ENCODE measurements at places on chromosomes 1 and 21.
A peak's percentile ranks its signal among the peaks of the same experiment; 100 is the strongest.

DNA sequence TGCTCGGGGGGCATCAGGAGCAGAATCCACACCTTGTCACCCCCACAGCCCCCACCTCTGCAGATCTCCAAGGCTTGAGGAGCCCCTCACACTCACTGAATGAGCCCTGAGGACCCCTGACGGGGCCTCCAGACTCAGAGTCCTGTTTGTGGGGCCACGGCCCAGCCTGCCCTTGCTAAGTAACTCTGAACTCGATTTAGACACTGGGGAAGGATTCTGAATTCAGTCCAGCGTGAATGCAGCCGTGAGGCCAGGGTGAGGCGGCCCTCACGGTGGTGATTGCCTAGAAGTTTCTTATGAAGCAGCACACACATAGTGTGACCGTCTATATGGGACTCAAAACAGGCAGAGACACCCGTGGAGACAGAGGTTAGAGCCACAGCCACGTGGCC is 58.9 kb upstream of the ADARB1 start:
- DNase-seq, result no peak

GRCh38 chr1:187999973-188000372 is 1171.2 kb downstream of the PLA2G4A start:
- no peak for DNase-seq

DNA sequence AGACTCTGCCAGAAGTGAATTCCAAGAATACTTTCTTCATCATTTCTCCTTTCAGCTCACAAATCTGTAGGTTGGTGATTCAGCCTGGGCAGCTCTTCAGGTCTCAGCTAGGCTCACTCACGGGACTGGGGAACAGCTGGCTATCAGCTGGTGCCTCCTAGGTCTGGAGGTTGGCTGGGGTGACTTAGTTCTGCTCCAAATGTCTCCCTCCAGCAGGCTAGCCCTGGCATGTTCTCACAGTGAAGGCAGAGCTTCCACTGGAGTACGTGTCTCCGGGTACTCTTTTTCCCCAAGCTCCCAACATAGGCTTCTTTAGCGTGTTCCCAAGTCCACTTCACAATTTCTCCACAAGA is 12.5 kb upstream of the VAMP4 start:
- no peak for DNase-seq

DNA sequence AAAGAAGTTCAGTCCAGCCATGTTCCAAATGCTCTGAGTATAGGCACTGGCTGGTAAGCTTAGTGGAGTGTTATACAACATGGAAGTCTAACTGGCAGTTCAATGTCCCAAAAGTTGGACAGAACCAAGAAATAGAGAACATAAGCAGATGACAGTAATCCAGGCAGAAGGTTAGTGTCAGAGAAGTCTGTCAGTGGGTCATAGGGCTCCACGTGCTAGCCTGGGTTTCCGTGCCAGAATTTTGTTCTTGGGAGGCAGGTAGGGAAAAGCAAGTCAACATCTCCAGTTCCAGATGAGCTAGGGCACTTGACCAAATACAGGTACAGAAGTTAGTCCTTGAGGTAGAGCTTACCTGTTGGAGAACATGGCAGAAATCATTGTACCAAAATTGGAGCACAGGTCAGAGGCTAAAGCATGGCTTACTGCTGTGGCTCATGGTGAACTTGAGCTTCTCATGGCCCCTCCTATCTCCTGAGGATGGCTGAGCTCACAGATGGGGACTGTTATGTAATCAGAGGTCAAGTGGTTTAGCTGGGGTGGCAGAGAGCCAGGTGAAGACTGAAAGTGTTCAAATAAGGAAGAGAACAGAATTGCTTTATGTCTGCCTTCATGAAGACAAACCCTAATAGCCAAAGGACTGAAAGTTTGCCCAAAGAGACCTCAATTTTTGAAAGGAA is 170.8 kb downstream of the NFIA start:
- DNase-seq, result peak; percentile 97

DNA sequence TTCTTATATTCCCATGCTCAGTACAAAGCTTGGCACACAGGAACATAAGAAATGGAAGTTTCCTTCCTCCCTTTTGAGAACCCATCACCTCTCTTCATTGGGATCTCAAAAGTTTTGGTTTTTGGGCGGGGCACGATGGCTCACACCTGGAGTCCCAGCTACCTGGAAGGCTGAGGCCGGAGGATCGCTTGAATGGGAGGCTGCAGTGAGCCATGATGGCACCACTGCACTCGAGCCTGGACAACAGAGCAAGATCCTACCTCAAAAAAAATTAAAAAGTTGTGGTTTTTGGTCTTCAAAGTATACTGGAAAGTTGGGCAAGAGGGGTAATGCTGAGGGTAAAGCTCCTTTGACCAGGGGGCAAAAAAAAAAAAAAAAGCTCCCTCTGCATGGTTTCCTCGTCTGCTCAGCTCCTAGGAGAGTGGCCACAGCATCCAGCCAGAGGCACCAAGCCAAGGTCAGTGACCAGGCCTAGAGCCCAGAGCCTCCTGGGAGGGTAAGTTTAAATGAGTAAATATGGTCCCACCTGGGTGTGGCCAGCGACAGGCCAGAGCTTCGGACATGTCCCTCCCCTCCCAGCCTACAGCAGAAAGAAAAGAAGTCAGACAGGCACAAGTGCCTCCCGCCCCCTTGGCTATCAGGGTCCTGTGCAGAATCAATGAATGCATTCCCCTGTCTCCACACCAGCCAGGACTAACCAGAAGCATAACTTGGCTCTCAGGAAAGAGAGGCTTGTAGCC is 5.0 kb downstream of the MEF2D start:
- no peak for DNase-seq

- no peak for DNase-seq
Measured at GRCh38 chr1:107003972-107004371, 52.5 kb upstream of the PRMT6 start.

- DNase-seq, result no peak
Measured at GRCh38 chr1:161357073-161357472, 10.6 kb downstream of the CFAP126 start.

- DNase-seq, result no peak
Measured at GRCh38 chr1:116777831-116778830, 23.9 kb downstream of the CD2 start.

- no peak for DNase-seq
Measured at GRCh38 chr1:152786077-152786476, at the start of gene LCE1E. LCE1E (plus strand) TSS chr1:152786257; CDS start chr1:152787300, 1,043 bp downstream.

- DNase-seq, result peak; percentile 12
Measured at GRCh38 chr1:218456444-218456843, 111.3 kb downstream of the TGFB2 start.

- no peak for DNase-seq
Measured at GRCh38 chr21:29007810-29008209, 11.3 kb downstream of the RWDD2B start.

DNA sequence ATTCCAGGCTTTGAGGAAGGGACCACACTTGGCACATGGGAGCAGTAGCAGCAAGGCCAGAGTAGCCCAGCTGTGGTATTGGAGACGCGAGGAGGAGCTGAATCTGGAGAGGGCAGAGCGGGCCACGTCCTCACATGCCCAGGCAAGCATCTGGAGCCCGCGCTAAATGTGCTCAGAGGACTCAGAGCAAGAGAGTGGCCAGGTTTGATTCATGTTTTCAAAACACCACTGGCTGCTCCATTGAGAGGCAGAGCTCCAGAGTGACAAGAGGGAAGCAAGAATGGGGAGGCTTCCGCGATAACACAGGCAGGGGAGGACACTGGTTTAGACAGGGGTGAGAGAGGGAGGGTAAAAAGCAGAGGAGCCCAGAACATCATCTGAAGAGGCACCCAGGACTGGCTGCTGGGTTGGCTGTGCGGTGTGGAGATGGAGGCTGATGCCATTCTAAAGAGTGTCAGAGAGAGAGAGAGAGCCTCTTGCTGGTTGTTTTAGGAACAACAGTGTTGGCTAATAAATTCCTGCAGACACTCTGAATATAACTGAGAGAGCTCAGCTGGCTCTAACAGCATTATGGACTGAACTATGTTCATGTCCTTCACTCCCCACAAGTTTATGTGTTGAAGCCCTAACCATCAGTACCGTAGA is 32.3 kb downstream of the RCAN1 start:
- DNase-seq, result peak; percentile 74

- DNase-seq, result no peak
Measured at GRCh38 chr1:246069581-246069980, 437.5 kb downstream of the SMYD3 start.

- no peak for DNase-seq
Measured at GRCh38 chr1:229164348-229164747, 106.6 kb upstream of the RAB4A start.

DNA sequence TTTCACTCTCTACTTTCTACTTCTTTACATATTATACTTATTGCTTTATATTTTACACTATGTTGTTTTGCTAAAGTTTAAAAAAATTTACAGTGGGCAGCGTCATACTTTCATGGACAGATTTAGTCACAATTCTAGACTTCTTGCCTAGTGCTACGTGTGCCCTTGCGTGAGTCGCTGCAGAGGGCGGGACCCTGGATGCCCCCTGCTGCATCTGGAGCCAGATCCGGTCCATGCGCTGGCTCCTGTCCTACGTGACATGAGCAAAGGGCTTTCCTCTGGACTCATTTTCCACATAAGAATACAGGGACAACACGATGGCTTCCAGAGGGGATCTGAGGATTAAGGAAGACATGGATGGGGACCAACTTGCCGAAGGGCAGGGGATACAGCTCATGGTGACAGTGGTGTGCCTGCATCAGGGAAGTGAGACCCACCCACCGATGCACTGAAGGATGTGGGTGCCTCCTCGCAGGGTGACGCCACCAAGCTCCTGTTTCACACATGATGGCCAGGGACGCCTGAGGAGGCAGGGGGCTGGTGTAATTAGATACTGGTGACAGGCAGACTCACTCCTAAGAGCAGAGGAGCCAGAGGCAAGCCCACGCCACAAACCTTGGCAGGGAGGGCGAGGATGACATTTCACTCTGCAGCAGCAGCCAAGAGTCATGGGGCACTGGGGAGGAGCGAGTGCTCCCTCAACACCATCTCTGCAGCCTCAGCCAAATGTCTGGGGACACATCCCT is 86.6 kb downstream of the DMRTB1 start:
- DNase-seq, result no peak

DNA sequence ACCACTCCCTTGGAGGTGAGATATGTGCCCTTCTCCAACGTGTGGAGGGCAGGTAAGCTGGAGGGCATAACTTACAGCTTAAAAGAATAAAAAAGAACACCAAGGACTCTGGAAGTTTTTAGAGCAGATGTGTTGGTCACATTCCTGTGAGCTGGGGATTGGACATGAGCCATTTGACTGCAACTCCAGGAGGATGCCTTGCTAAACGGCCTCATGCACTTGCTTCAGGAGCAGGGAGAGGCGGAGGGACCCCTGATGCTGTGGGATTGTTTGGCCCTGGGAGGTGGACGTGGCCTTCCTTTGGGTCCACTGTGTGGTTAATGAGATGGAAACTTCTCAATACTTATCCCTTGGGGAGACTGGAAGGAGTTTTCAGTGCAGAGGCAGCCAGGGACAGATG is 185.6 kb downstream of the RHOU start:
- no peak for DNase-seq

DNA sequence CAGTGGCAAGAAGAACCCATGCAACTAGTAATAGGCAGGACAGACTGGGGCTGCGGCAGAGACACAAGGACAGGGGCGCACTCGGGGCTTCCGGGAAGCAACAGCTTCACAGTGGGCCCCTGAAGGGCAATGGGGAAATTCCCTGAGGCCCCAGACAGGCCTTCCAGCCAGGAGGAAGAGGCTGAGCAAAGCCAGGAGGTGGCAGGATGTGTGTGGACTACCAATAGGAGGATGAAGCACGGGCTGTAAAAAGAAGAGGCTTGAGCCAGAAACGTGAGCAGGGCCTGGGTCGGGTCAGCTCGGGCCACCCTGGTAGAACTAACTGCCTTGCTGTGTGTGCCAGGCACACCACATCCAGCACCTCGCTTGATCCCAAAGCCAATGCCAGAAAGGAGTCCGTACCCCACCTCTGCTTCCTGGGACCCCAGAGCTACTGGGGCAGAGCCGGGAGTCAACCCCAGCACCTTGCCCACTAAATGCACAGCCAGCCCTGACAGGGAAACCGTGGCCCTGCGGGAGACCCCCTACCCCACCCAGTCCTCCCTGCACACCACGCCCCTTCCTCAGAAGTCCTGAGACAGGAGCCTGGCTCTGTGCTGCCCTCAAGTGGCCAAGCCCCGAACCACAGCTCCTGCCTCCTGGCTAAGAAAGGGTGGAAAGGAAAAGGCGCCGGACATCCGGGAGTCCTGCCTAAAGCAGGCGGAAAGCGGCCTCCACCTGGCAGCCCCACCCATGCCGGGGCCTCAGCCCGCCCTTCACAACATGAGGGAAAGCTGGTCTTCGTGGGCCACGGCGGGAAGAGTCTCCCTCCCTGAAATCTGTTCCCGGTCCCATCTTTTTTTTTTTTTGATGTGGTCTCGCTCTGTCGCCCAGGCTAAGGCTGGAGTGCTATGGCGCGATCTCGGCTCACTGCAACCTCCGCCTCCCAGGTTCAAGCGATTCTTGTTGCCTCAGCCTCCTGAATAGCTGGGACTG is 33.7 kb downstream of the TTC39A start:
- peak; percentile 89 for DNase-seq

DNA sequence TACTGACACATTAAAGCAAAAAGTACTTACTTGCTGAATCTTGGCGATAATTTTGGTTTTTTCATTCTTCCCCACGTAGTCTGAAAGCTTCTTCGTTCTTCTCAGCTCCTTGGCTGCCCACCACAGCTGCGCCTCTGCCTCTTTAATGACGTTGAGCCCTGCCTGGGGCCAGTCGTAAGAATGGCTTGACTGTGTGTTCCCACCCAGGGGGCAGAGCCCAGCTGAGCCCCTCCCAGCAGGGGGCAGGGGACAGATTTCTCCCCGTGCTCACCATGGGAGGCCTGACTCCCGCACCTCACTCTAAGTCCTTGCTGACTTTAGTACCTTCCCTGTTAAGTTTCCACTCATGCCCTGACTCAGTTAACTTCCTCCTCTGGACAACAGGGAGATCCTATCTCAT is 9.0 kb downstream of the CFAP298 start:
- DNase-seq, result no peak

GRCh38 chr1:159803956-159804689 is 2.0 kb downstream of the FCRL6 start:
- DNase-seq, result peak; percentile 64

- no peak for DNase-seq
Measured at GRCh38 chr1:240084337-240084736, 7.3 kb upstream of the FMN2 start.

All from hematopoietic multipotent progenitor cell treated with erythropoietin and hydrocortisone succinate and interleukin-3 and kit ligand, for 4 days (in vitro differentiated cells).